Neuronal stem cell (in vitro differentiated cells): ENCODE measurements at places on chromosomes 12 and 14.

DNA sequence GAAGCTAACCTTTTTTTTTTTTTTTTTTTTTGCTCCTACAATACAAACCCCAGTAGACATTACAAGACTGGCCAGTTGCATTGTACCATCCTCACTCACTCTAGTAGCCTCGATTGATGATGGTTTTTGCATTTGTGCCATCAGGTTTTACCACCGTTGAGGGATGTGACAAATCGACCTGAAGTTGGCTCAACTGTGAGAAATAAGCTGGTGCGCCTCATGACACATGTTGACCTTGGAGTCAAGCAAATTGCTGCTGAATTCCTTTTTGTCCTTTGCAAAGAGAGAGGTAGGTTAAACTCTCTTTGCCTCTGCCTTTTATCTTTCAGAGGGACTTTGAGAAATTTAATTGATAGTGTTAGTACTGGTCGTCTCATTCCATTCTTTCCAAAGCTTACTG, 76.8 kb downstream of the RIC8B start:
- DNase-seq = no peak

GRCh38 chr14:89214221-89214965, 202.6 kb downstream of the FOXN3 start:
- peak; percentile 11 for DNase-seq

DNA sequence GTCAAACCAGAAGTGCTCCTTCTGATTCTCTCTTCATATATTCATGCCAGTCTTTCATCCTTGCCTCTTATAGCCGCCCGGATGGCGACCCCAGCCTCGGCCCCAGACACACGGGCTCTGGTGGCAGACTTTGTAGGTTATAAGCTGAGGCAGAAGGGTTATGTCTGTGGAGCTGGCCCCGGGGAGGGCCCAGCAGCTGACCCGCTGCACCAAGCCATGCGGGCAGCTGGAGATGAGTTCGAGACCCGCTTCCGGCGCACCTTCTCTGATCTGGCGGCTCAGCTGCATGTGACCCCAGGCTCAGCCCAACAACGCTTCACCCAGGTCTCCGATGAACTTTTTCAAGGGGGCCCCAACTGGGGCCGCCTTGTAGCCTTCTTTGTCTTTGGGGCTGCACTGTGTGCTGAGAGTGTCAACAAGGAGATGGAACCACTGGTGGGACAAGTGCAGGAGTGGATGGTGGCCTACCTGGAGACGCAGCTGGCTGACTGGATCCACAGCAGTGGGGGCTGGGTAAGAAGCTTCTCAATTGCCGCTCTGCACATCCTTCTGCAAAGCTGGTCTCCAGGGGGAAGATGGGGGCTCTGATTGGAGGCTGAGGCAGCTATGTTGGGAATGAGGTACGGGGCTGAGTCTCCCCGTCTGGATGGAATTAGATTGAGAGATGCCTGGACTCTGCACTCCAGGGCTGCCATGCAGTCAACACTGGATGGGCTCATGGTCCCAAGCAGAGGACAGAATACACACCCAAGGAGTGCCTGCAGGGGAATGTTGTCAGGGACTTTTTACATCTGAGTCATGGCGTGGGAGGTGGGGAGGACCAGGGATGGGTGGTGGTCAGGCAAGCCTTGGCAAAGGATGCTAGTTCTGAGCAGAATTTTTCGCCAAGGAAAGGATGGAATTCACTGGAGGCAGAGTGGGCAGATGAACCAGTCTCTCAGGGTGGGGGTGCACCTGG, 1.3 kb downstream of the BCL2L2 start:
- DNase-seq = no peak

- no peak for DNase-seq
Measured at GRCh38 chr14:32513571-32514009, 184.5 kb downstream of the AKAP6 start.

DNA sequence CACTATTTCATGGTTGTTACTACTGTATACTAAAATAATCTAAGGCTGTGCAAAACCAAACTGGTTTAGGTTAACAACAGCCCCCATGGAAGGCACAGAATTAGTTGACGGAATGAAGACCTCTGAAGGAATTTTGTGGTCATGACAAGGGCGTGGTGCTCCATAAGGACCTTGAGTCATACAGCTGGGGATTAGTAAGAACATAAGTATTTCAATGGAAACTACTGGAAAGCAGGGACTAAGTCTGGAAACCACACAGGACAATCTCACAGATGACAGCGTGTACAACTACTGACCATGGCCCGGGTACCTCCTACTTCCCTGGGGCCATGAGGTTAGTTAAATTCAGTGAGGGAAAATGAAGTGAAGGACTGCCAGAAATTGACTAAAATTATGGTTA, 98.5 kb upstream of the PLEKHA5 start:
- no peak for DNase-seq

- DNase-seq = no peak
Measured at GRCh38 chr12:123107926-123108681, 42.8 kb downstream of the PITPNM2 start.

DNA sequence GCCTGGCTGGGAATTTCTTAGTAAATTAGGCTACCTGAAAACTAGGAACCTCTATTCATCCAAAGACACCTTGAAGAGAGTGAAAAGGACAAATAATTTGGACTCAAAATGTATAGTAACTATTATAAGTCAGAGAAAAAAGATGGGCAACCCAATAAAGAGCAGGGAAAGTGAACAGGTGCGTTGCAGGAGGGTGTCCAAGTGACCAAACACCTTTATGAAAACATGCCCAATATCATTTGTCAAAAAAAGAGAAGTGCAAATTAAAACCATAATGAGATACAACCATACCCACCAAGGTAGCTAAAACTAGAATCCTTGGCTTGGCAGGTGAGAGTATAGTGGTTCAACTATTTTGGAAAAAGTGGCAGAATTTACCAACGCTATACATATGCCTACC, 24.9 kb upstream of the PLD4 start:
- DNase-seq = no peak
